ENCODE measurements at places on chromosomes 11 and 22. TPM values are rescaled to one million over a fixed set of nuclear protein-coding genes. Genes with fewer than 3 reads are reported as not detected.

The EFEMP2 gene
- 1.1 TPM for total RNA-seq

The CDC42EP2 gene
- total RNA-seq = 16.3 TPM

The DNAJC24 gene
- total RNA-seq = 10.1 TPM

The OR51B5 gene
- total RNA-seq = not detected

The TMX2 gene
- total RNA-seq = 154 TPM

The CRACR2B gene
- 6.3 TPM for total RNA-seq

The MOGAT2 gene
- total RNA-seq = not detected

The USH1C gene
- total RNA-seq = 0.92 TPM

The MUC5B gene
- total RNA-seq = 2.2 TPM

The PATE2 gene
- total RNA-seq = not detected

All from A549 treated with Hydrocortisone at 1 μM for 4 hours (cell line).